ENCODE measurements at places on chromosomes 1 and 21. TPM values are rescaled to one million over a fixed set of nuclear protein-coding genes. Genes with fewer than 3 reads are reported as not detected.

DNA sequence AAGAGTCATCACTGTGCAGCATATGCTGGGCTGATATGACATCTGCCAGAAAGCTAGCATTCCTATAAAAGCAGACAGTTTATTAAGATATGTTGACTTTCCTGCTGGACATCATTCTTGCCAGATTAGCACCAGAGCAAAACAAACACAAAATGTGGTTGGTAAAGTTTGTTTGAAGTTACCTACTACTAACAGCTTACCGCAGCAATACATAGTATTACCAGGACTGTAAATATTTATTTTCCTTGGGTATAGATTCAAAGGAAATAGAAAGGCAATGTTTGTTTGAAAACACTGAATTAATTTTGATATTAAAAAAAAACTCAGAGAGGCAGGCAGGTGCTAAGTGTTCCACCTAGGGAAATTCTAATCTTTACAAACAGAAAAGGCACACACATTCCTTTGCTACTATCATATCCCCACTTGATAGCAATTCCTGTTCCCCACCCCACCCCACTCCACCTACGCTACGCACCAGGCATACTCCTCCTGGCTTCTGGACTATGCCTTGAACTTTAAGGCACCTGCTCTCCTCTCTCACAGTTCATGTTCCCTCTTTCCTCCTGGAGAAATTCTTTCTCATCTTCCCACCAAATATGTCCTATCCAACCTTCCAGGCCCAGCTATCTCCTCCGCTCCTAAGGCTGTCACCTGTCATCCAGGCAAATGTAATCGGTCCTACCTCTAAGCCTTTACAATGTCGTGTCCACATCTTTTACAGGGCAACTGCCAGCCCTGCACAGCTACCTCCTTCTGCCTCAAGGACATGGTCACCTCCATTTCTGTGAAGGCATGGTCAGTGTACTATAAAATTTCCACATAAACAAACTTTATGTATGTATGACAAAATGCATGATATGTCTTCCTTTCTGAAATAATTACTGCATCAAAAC is 34.7 kb downstream of the PTPN14 start:
- no peak for DNase-seq

DNA sequence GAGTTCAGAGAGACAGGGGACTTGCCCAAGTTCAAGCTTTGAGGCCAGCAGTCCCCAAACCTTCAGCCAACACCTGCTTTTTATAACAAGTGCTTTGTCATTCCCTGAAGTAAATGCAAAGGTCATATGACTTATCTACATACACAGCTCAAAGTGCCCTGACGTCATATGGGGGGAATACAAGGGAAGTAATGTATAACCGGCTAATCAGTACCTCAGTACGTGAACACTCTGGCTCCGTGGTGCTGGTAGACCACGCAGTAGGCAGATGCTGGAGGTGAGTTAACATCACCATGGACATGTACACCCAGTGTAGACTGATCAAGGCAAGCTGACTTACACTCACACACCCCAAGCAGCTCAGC is 60.0 kb downstream of the BACE2 start:
- no peak for DNase-seq

The CFHR2 gene
- polyA plus RNA-seq = not detected

The FOXO6 gene
- not detected for polyA plus RNA-seq

- no peak for DNase-seq
Observed at GRCh38 chr1:110152133-110152785, 2.0 kb downstream of the SLC6A17 start.

- no peak for DNase-seq
Observed at GRCh38 chr1:246919902-246920301, 11.8 kb downstream of the AHCTF1 start.

The CD53 gene
- polyA plus RNA-seq = 0.58 TPM

GRCh38 chr1:47233186-47233585 is 1.2 kb upstream of the TAL1 start:
- no peak for DNase-seq

The HSPA6 gene
- polyA plus RNA-seq = 0.26 TPM

The NKAIN1 gene
- not detected for polyA plus RNA-seq

- no peak for DNase-seq
Observed at GRCh38 chr21:18705971-18706370, 302.4 kb upstream of the TMPRSS15 start.

- no peak for DNase-seq
Observed at GRCh38 chr1:116309090-116309870, 63.8 kb upstream of the ATP1A1 start.

- DNase-seq = no peak
Observed at GRCh38 chr1:150456146-150456647, 31.0 kb upstream of the TARS2 start.

- no peak for DNase-seq
Observed at GRCh38 chr1:4647391-4647790, 7.0 kb upstream of the AJAP1 start.

The TENT5C gene
- 0.10 TPM for polyA plus RNA-seq

DNA sequence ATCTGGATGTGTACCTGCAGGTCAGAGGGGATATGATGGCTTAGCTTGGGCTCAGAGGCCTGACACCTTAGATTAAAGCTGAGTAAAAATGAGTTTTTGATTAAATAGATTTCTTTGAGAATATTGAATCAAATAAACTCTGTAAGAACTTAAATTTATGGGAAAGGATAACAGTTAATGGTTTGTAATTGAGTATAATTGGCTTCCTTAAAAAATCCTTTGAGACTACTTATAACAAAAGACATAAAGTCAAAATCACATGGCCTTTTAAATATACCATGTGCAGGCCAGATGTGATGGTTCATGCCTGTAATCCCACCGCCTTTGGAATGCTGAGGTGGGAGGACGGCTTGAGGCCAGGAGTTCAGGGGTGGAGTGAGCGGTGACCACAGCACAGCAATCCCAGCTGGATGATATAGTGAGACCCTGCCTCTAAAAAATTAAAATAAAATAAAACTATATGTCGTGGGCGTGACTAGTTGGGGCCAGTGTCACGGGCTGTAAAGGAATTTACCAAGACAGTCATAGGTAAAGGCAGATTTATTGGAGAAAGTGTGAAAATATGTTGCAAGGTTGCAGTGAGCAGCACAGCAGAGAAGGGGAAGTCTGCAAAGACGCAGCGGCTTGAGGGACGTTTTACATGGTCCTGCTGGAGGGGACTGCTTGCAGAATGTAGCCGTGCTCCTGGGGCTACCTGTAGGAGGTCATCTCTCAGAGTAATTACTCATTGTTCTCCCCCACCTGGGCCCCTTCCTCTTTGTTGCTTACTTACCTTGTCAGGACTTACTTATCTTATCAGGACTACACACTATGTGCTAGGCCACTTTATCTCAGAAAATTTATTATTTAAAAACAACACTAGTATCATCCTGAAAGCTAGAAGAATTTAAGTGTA is 122.3 kb downstream of the ZMYM4 start:
- no peak for DNase-seq

DNA sequence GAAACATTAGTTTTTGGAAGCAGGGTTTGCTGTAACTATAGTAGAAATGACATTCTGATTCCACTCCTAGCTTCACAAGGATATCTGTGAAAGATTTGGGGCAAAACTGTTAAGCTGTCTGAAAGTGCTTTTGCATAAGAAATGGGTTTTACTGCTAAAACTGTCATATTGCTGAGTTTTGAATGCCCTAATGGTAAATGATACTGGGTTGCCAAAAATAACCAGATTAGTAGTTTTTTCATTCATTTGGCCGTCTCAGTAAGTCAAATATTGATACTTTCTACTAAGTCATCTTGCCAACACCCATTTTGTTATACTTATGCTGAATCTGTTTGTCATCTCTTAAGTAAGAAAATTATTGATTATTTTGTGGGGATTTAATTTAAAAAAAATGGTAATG is 399 bp upstream of the PTPRC start:
- no peak for DNase-seq

DNA sequence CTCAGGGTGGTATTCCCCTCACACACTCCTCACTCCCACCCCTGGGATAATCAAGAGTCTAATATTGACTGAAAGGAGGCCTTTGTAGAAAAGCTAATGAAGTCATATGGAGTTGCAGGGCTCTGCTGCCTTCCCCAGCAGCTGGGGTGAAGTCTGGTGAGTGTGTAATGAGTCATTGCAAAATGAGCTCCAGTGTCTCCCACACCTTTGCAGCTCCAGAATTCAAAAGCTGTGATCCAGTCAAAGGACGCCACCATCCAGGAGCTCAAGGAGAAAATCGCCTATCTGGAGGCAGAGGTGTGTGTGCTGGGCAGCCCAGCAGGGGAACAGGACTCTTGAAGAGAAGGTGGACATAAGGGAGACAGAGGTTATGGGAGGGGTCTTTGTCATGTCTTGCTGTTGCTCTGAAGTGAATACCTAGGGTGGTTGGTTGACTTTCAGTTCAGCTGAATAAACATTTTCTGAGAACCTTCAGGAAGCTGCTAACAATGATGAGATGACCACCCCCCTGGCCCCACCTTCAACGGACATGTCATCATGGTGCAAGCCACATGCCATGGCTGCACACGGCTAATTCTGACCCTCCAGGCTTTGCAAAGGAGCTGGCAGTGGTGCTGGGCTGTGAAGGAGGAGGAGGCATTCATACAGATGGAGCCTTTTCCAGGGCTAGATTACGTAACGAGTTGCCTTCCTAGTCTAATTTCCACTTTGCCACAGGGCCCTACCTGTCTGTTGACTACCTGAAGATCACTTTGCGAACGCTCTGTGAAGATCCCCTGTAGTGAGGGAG is 32.2 kb upstream of the SNX27 start:
- DNase-seq = no peak

- no peak for DNase-seq
Observed at GRCh38 chr1:89630048-89630447, 2.9 kb upstream of the LRRC8C start.

DNA sequence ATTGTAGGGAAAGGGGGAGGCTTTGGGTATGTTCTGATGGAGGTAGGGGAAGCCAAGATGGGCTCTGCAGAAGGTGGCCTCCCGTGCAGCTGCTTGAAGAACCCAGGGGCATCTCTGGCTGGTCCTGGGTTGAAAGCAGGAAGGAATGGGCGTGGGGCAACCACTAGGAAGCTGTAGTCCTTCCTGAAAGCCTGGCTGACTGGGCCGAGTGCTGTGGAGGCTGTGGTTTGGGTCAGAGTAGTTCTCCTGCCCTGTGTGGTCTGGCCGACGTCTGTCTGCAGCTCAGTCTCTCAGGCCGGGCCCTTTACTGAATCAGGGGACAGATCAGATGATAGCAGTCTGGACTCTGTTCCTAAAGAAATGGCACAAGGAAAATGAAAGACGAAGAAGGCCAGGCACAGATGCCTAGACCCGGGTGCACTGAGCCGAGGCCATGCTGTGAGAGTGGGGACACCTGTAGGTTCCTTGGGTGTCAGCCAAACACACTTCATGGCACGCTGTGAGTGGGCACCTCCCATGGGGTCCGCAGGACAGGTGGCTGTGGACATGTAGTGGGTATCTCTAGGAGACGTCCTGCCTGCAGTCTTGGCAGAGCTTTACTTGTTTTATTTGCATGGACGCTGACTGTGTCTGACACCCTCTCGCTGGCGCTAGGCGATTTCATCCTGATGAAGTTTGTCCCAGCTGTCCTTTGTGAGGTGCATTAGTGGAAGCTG is 87.0 kb downstream of the POFUT2 start:
- DNase-seq = no peak

DNA sequence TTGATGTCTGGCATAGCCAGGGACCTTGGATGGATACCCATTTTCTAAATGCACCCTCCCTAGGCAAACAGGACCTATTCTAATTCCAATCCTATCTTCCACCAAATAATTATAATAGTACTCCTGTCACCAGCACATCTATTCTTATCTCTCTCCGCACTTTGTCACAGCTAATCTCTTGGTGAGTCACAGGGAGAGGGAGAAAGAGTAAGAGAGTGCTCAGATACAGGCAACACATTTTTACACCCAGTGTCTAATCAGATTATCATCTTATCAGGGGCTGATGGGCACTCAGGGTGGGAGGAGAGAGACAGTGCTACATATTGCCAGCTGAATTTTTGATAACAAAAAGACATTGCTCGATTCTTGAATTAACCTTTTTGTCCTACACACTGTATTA is 275.0 kb upstream of the BEND5 start:
- DNase-seq = no peak

DNA sequence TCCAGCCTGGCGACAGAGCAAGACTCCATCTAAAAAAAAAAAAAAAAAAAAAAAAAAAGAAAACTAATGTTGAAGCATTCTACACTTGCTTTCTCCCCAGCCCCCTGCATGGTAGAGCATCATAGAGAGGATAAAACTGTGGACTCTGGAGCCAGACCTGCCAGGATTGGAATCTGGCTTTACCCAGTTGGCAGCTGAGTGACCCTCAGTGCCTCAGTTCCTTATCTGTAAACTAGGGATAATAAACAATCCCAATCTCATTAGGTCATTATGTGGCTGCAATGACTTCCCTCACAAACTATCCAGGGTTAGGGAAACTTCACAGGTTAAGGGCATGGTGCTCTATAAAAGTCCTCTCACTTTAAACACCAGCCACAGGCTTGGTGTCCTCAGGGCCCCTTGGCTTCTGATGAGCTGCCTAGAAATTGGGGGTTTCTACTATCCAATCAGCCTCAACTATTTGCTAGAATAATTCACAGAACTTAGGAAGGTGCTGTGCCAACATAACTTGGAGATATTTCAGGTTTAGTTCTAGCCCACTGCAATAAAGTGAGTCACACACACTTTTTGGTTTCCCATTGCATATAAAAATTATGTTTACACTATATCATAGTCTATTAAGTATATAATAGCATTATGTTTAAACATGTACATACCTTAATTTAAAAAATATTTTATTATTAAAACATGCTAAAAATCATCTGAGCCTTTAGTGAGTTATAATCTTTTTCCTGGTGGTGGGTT is 180.5 kb upstream of the B3GALT2 start:
- no peak for DNase-seq

DNA sequence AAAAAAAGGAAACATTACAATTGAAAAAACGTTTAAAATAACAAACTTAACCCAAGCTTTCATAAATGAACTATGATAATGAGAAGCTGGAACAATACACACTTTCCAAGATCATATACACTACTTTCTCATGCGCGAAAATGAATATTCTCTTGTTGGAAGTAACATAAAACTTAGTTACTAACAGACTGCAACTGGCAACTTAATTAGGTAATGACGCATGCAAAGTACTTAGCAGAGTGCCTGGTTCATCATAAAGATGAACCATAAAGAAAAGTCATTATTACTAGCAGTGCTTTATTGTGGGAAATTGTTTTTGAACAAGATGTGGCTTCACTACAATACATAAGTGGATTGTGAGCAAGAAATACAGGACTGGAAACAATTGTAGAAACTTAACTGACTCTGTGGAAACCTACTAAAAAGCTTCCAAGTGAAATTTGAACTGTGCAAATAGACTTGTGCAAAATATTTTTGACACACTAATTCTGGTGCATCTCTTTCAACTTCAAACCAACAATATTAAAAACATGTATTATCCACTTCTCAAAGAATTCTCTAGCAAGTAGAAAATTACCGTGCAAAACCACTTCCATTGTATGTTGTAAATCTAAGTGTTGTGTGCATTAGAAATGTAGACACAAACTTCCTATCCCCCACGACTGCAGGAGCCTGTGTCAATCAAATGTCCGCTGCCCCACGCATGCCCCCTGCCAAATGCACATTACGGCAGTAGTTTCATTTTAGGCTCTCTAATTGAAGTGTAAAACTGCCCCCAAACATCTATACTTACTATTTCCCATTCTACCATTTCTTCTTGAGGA is 2.0 kb downstream of the ARHGAP29 start:
- no peak for DNase-seq

Data from keratinocyte (primary cell).